ENCODE measurements at places on chromosomes 7 and 10.

DNA sequence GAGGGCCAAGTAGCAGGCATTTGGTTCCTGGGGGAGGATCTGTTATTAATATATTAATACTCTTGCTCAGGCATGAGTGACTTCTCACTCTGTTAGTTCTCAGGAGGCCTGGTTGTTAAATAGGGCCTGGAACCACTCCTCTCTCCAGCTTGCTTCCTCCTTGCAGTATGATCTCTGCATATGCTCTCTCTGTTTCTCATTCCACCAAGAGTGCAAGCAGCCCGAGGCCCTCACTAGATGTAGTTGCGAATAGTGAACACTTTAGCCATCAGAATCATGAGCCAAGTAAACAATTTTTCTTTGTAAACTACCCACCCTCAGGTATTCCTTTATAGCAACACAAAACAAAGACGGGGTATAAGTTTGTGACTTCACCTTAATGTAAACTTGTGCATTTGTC is 784.3 kb downstream of the DNAJB9 start:
- no peak for DNase-seq

GRCh38 chr10:110591760-110592159 is 24.3 kb downstream of the SMC3 start:
- DNase-seq: no peak

GRCh38 chr7:158065340-158065739 is 522.3 kb downstream of the PTPRN2 start:
- no peak for DNase-seq

- DNase-seq: no peak
Observed at GRCh38 chr10:22527520-22527919, 182.2 kb downstream of the SPAG6 start.

GRCh38 chr10:3623746-3624145 is 161.3 kb downstream of the KLF6 start:
- no peak for DNase-seq
